Fibroblast of lung (primary cell): ENCODE measurements at places on chromosomes 1 and 21.

DNA sequence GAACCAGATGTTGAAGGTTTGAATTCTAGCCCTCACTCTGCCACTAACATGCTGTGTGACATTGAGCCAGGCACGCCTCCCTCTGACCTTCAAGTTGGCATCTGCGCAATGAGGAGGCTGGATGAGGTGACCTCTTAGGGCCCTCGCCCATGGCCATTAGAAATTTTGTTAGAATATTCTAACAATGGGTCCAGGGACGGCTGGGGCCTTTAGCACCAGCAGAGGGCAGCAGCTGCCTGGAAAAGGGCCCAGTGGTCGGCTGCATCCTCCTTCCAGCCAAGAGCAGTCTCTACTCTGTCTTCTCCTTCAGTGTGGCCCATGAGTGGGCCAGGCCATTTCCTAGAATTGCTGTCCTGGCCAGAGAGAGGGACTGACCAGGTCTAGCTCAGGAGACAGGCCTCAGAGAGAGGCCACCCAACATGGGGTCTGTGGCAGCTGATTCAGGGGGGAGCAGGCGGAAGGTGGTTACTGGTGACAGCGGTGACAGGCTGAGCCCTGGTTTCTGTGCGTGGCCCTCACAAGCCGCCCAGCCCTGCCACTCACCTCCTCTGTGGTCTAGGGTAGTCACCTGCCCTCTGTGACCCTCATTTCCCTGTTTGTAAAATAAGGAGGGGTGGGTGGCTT, 101.3 kb upstream of the ACTL8 start:
- peak; percentile 26 for DNase-seq

GRCh38 chr1:15177710-15178166, 24.2 kb downstream of the TMEM51 start:
- DNase-seq, result no peak

DNA sequence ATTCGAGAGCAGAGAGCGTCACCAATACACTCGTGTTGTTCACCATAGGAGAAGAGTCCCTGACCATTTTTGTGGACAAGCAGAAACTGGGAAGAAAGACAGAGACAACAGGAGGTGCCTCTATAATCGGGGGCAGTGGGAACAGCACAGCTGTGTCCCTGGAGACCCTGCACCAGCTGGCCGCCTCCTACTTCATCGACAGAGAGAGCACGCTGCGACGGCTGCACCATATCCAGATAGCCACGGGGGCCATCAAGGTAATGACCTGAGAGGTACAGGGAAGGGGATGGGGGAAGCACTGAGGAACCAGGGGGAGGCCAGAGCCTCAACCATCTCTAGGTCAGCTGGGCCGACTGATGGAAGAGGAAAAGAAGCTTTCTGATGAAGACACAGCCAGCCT, 86.4 kb downstream of the BRINP2 start:
- no peak for DNase-seq

DNA sequence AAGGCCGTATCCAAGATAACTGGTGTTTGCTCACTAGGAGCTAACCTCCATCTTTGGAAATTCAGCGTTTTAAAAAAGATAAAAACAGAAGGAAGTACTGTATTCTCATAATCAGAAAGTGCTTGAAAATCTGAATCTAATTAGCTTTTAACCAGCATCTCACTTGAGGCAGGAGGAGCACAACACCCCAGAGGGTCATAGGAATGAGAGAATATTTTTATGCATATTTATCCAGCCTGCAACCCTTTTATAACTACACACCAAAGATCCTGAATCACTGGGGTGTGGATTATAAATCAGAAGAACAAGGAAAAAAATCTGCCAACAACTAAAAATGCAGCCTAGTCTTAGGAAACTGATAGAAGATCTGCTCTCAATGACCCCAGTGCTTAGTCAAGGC, 68.0 kb upstream of the PTCH2 start:
- no peak for DNase-seq

DNA sequence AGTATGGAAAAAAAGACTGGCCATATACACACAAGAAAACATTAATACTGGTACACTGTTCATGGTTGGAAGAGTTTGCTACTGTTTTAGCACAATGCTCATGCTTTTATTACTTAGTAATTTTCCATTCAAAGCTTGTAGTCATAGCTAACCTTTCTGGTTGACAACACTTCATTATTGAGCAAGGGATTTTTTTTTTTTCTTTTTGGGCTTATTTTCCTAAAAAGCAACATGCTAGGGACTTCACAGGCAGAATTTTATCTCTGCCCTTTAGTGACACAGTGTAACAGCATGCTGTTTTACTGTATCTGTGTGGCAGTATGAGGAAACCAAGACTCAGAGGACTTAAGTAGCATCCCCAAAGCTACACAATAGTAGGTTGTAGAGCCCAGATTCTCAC, 58.5 kb downstream of the FGGY start:
- no peak for DNase-seq

GRCh38 chr1:209708297-209708696, 3.7 kb downstream of the HSD11B1 start:
- no peak for DNase-seq

- no peak for DNase-seq
Observed at GRCh38 chr21:25300632-25301031, 306.6 kb downstream of the MRPL39 start.

DNA sequence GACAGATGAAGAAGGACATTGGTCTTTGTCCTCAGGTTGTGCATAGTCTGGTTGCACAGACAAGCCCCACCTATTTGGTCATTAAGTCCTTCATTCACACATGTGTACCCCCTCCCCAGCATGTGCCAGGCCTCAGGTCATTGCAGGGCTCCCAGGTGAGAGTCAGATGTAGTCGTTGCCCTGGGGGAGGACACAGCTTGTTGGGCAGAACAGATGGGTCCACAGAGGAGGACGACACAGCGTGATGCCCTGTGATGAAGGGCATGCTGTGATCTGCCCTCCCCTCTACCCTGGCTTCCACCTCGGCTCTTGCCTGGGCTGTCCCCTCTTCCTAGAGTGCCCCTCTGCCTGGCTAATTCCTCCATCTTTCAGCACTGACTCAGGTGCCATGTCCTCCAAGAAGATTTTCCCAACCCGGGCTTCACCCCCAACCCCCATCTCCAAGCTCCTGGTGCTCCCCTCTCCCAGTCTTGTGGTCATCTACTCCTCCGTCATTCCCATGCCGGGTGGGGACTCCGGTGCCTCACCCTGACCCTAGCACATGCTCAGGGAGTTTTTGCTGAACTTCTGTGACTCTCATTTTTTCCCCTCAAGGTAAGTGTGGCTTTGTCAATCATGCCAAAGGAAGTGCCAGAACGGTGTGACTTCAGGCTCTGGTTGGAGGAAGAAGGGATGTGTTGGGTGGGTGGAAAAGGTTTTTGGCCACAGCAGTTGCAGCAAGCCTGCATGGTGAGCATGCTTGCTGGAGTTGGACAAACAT, 220.5 kb downstream of the FOXD2 start:
- DNase-seq, result no peak

DNA sequence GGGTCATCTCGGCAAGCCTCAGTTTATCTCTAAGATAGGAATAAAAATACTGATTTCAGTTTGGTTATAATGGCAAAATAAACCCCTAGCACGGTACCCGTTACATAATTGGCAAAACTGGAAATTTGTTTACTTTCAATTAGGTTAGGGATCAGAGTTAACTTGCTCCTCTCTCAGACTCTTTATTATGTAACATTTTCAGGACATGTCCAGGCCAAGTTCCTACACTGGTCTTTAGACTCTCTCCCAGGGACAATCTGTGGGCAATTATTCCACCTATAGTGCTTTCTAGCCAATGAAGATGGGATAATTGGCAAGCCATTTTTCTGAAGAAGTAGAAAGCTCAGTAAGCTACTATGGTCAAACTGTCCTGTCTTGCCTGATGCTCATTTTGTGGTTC, 189.4 kb downstream of the NEK7 start:
- no peak for DNase-seq

GRCh38 chr1:21492356-21492625, 16.9 kb upstream of the ALPL start:
- no peak for DNase-seq

DNA sequence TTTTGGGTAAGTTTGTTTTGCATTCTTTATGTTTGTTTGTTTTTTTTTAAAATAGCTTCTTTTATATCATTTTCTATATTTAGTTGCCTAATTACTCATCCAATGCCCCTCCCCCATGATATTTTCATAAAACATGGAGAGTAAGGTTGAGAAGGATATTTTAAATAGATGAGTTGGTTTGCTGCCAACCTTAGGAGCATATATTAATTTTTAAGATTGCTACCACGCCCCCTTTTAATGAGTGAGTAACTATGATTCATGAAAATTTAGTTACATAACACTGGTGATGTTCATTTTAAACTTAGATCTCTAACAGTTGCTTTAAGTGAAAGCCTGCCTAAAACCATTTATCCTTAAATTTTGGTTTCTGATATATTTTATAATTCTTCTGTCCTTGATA, 18.7 kb downstream of the TMEM50A start:
- DNase-seq, result peak; percentile 12

DNA sequence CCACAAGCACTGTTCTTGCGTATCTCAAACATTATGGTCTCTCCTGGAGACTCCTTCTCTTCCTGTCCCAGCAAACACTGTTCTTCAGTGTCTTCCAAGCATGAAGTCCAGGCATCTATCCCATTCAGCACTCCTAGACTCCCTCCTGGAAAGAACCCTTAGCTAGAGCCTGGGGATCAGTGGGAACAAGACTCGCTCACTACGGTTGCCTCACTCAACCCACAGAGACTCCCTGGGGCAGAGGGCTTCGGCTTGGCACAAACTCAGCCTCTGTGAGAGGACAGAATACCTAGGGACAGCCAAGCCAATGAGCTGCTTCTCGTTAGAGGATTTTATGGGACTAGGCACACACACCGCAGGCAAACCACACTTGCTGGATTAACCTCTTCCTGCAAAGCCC, 86.5 kb upstream of the IPO9 start:
- no peak for DNase-seq

GRCh38 chr1:31243501-31244286, 4.0 kb upstream of the NKAIN1 start:
- DNase-seq, result peak; percentile 32

DNA sequence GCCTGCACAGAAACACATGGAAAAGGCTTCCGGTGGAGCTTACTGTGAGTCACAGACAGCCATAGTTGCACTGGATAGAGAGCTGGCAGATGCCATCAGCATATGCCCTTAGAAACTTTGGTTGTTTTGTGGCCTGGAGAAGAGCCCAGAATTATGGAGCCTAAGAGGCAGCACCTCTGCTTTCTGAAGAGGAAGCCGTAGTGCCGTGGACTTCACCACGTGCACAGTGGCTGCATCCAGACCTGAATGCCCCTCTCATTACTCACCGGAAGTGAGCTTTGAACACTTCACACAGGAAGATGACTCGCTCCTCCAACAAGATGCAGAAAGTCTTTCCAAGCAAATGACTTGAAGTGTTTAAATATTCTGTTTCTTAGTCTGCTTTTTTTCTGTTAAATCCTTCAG, 28.4 kb downstream of the JUN start:
- DNase-seq, result peak; percentile 99

- no peak for DNase-seq
Observed at GRCh38 chr1:50979937-50980336, 9.9 kb downstream of the CDKN2C start.

- DNase-seq, result no peak
Observed at GRCh38 chr1:153648000-153648643, 10.4 kb upstream of the SNAPIN start.

- no peak for DNase-seq
Observed at GRCh38 chr1:112713466-112714312, 1.4 kb downstream of the PPM1J start.

DNA sequence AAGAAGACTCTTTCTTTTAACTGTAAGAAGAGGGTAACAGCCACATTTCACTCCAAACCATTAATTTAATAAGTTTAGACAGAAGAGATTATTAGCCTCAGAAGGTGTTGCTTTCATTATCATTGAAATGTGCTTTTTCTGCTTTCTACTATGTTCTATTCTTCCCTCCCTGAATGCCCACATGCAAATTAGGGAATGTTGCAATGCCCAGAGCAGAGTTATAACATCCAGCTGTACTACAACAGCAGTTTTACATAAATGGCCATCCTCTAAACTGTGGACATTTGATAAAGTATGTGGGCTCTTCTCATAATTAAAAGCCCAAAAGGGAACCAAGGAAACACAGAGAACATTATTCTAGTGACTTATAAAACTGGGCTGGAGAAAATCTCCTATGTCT, 82.2 kb upstream of the SOD1 start:
- DNase-seq, result no peak

DNA sequence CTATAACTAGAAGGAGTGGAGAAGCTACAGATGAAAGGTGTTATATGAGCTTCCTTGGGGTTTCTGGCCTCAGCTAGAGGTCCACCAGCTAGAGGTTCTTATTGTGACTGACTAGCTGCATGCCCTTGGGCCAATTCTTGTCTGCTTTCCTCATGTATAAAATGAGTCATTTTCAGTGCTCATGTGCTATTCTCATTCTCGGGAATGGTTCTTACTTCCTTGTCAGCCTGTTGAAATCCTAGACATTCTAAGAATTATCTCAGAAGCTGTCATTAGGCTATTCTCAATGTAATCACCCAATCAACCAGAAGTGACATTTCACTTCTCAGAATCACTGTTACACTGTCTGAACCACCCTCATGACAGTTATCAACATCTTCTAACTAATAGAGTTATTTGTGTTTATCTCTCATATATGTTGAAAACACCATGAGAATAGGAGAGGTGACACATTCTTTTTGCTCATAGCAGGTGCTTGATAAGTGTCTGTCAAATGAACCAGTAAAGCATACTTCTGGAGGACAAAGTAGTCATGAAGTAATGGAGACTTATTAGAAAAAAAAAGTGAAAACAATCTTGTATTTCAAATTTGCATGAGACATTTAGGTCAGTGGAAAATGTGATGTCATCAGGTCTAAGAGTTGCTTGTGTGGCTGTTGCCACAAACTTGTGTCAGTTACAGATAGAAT, 122.8 kb upstream of the IVNS1ABP start:
- no peak for DNase-seq

DNA sequence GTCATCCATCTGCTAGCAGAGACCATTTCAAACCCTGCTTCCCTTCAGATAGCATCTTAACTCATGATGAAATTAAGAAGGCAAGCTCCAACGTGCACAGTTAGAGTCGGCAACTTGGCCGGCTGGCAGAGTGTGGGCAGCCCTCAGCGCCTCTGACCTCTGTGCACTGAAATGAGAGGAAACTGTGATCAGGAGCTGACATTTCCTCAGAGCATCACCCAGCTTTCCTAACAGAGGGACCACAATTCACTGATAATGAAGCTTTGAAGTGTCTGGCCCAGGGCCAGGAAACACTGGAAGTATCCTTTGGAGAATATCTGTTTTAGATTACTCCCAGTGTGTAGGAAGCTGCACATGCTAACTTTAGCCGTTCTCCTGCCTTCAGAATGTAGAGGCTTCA, 145.0 kb upstream of the ZC3H11B start:
- DNase-seq, result peak; percentile 34
